ENCODE measurements at places on chromosomes 7 and 10. TPM values are rescaled to one million over a fixed set of nuclear protein-coding genes. Genes with fewer than 3 reads are reported as not detected.

The JAKMIP3 gene
- total RNA-seq = 0.28 TPM

GRCh38 chr10:22454634-22455033, 109.3 kb downstream of the SPAG6 start:
- no peak for DNase-seq

The ZDHHC4 gene
- total RNA-seq = 38.3 TPM

The LIPK gene
- not detected for total RNA-seq

GRCh38 chr10:84540022-84540616, 211.7 kb downstream of the CCSER2 start:
- no peak for DNase-seq

GRCh38 chr10:12780634-12781601, 220.6 kb downstream of the CCDC3 start:
- DNase-seq = no peak
